ENCODE measurements at places on chromosomes 7 and 10. TPM values are rescaled to one million over a fixed set of nuclear protein-coding genes. Genes with fewer than 3 reads are reported as not detected.

DNA sequence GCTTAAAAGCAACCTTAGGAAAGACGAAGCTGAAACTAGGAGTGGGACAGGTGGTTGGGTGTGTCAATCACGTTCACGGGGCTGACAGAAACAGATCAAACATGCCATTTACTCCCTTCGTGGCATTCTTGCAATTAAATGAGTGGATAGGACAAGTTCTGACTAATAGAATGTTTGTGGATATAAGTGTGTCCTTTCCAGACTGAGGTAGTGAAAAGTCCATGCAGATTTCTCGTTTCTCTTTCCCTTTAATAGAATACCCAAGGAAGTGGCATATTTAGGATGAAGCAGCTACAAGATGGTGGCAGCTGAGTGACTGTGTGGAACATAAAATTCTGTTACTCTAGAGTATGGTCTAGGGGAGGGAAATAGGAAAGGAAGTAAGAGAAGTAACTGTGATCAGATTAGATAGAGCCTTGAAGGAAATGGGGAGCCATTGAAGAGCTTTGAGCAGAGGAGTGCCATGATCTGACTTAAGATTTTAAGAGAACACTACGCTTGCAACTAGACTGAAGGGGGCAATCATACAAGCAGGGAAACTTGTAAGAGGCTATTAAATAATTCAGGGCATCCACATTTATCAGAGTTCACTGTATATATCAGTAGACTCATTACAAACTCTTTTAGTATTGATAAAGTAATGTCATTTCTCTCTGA lies 46.3 kb upstream of the HYAL4 start:
- no peak for DNase-seq

TMEM213 gene
- polyA plus RNA-seq, result 0.40 TPM

GRCh38 chr10:59587083-59587755 lies 122.4 kb downstream of the SLC16A9 start:
- DNase-seq, result no peak

- DNase-seq, result no peak
These were observed 159.9 kb upstream of the EEPD1 start for GRCh38 chr7:35993113-35993512.

DNA sequence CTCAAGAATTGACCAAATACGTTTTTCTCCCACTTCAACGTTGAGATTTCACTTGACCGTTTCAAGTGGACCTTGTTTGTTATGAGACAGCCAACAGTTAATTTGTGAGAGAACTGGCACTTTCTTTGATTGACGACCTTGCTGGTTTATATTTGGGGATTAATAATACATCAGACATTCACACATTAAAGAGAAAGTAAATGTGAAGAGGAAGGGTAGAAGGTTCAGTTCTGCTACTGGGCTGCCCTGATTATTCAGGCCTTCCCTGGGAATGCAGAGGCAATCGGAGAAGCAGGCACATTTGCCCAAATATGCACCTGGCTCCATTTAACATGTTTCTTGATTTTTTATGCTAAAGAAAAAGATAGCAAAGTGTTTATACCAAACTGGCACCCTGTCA lies 114.1 kb downstream of the POU6F2 start:
- DNase-seq, result no peak

DNA sequence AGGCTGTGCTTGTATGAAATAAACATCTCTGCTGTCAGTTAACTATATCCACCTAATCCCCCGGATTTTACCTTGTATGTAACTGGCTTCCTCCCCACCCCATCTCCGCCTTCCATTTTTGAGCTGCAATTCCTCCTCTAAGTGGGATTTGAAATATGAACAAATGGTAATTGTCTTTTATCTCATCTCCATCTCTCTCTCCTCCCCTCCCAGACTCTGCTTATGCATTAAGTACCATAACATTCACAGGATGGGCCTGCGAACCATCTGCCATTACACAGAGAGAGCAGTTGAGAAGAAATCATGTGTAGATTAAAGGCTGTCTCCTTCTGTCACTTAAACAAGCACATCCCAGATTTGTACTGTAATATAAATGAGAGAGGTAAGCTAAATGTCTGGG lies 1169.9 kb downstream of the TYW1 start:
- DNase-seq, result no peak

Measured in right lung (tissue), 10 donors.